ENCODE measurements at places on chromosomes 13 and 19.

GRCh38 chr19:7489609-7490044 lies 792 bp upstream of the PEX11G start:
- no peak for DNase-seq

- DNase-seq: peak; percentile 92
Observed at GRCh38 chr19:6459262-6460098, at the start of gene SLC25A23. SLC25A23 (minus strand) TSS chr19:6459792; CDS start chr19:6459628, 164 bp downstream.

DNA sequence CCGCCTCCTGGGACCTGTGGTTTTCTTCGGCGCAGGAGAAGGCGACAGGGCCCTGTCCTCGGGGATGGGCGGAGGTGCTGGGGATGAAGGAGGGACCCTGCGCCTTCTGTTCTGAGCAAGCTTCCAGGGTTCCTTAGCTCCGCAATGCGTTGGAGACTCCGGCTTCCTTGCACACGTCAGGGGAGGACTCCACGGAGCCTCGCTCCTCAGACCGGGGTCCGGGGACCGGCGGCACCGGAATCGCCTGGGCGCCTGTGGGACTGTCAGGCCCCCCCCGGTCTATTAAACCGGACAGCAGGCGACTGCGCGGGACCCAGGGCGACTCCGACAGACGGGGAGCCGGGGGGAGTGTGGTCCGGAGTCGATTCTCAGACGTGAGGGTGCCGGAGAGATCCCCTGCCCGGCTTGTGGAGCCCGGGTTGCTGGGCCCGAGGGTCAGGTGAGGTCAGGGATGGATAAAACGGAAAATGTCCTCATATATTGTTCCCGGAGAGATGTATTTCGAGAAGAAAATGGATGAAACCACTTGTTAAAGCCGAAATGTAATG lies 227.4 kb downstream of the TEX29 start:
- no peak for DNase-seq

- no peak for DNase-seq
Observed at GRCh38 chr13:48652851-48653471, 768 bp upstream of the CYSLTR2 start.

GRCh38 chr19:1009041-1009980 lies 9.1 kb downstream of the GRIN3B start:
- DNase-seq: no peak

DNA sequence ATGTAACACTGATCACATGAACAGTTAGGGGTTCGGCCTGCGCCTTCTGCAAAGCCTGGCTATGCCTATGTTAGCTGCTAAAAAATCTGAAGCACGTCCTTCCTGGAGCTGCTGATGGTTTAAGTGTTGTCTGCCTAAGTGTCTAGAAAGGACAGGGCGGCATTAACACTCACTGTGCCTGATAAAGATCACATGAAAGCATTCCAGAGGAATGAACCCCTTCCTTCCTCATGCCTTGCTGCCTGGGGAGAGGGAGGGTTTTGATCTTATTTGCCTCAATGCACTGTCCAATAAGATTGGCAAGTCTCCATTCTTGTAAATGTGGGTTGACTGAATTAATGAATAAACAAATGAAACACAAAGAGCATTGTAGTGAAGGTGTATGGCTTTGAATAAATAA lies 5.2 kb downstream of the DOCK9 start:
- DNase-seq: no peak

GRCh38 chr13:41621716-41622431 lies 164.5 kb downstream of the RGCC start:
- DNase-seq: no peak

GRCh38 chr19:35085947-35086346 lies 29.7 kb upstream of the FXYD3 start:
- no peak for DNase-seq

DNA sequence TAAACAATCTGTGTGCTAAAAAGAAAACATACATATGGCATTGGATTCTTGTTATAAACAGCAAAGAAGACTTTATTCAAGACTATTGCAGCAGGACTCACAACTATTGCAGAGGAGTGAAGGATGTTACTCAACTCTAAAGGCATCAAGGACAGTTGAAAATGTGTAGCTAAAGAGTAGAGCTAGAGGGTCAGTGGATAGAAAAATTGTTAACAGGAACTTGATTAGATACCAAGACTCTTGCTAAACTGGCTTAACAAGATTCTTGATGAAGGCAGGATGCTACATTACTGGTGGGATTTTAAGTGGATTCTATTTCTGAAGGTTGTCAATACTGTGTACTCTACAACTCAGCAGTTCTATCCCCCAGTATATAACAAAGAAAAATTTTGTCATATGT lies 1183.3 kb downstream of the SLITRK1 start:
- DNase-seq: no peak

DNA sequence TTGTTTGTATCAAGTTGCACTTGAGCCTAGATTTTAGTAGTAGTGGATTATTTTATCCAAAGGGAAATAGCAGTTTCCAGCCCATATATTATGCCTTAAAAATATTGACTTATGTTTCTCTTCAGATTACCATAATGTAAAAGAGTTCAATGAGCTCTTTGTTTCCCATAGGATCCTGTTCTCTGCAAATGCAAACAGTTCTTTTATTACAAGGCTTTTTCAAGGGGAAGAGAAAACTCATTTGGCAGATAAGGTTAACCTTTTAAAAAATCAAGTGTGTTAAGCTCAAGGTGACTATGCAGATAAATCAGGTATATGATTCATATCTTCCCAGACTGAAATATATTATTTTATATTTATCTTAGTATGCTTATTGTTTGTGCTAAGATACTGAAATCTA lies 961.2 kb upstream of the SPRY2 start:
- DNase-seq: no peak

DNA sequence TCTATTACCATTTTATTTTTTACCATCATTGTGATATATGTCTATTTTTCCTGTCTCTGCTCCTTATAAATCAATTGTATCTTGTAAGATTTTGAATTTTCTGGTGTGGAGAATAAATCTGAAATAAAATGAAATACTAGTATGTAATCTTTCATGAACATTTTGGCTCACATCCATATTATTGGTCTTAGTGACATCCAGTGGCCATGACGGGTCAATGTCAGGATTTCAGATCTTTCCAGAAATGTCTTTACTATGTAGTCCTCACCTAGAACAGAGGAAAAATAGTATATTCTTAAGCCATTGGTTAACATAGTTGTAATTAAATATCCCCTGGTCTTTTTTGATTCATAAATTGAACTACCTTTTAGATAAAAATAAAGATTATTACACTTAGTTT lies 109.8 kb upstream of the GPC6 start:
- peak; percentile 56 for DNase-seq

- DNase-seq: peak; percentile 91
Observed at GRCh38 chr19:15265850-15266248, 33.6 kb upstream of the EPHX3 start.

DNA sequence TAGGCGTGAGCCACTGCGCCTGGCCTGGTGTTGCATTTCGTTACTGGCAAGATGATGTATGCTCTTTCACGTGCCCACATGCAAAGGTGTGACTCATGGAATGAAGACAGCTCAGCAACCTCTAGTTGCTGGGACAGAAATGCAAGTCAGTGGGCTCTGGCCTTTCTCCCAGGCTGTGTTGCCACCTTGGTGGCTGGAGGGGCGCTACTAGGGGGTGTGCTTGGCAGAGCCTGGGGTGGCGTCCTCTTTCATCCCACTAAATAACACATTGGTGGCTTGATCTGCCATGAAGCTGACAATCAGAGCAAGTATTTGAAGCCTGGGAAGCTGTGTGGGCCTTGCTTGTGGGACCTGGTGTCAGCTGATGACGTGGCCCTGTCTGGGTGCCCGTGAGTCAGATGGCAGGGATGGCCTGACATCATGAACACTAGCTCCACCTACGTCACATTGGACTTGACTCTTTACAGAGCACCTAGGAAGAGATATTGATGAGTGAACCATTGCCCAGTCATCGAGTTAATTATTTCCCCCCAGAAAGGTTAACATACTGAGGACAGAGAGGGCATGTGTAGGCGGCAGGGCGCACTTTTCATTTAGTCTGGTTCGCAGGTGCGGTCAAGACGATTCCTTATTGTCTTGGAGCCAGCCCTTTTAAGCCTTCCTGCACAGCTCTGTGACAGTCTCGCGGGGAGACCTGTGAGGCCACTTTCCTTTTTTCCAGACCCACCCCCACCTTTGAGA lies 154.2 kb downstream of the TM9SF2 start:
- peak; percentile 3 for DNase-seq

GRCh38 chr19:10928563-10929401 lies at the start of the genes TIMM29 and YIPF2:
TIMM29 (plus strand) TSS chr19:10928811; CDS start chr19:10928823, 12 bp downstream.
YIPF2 (minus strand) TSS chr19:10928639; CDS start chr19:10928410, 229 bp downstream.
- DNase-seq: peak; percentile 99

DNA sequence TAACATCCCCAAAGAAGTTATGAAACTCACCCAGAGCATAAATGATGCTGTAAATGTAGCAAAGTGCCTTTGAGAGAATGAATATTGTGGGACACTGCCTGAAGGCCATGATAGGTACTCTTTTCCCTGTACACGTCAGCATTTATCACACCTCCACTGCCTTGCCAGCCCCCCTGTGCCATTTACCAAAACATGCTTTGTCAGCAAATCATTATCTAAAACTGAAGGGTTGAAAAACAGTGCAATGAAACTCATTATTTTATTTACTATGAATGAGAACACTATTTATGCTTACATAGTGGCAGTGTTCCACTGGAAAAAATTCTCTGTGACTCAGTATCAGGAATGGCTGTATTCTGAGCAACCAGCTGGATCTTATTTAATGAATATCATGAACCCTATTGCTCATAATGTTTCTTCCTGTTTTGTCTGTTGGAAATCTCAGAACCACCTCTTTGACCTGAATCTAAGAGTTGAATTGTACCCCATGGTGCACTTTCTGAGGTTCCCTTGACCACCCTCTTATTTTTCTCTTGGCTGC lies 564.1 kb downstream of the DCT start:
- DNase-seq: no peak

GRCh38 chr19:18445262-18445948 lies 7.5 kb upstream of the ISYNA1 start:
- DNase-seq: no peak

DNA sequence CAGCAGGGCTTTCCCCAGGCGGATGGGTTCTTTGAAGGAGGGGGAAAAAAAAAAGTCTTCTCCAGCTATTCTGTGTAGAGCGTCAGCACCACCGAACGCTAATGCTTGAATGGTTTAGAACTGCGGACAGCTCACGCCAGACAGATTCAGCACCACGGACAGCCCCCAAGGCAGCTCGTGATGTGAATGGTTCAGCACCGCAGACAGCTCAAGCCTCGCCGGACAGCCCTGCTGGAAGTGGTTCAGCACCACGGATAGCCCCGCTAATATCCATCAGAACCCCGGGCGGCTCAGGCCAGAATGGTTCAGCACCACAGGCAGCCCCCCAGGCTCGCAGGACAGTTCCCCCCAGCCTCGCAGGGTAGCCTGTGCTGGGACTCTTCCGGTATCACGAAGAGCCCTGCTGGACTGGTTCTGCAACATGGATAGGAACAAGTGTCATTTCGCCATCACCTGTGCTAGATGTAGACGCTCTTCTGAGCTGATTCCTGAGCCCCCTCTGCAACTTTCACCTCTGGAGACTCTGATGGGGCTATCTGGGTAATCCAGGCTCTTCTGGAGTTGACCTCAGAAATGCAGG lies 4.9 kb upstream of the SMIM17 start:
- peak; percentile 68 for DNase-seq

DNA sequence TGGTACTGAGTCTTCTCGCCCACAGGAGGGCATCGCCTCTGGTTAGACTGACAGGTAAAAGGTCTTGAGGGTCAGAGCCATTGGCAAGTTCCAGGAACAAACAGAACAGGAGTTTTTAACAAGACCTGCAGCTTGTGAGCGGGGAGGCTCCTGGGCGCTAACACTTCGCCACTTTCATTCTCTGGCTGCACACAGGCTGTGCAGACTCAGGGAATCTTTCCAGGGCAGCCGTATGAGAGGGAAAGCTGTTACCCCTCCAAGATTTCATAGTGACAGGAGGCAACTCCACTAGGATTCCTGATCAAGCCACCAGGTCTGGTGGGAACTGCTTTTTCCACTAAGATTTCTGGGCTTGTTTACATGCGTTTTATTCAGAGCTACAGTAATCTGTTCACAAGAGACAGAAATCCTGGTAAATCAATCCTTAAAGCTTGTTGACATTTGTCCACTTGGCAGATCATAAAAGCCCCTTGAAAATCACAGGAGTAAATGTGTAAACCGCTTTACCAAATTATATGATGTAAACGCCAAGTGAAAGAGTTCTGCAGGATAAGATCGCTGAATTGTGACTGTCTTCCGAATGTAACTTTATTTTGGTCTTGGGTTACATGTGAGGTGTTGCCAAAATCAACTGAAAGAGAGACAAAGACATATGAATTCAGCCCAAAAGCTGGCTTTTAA lies 190.6 kb downstream of the MZT1 start:
- DNase-seq: no peak

DNA sequence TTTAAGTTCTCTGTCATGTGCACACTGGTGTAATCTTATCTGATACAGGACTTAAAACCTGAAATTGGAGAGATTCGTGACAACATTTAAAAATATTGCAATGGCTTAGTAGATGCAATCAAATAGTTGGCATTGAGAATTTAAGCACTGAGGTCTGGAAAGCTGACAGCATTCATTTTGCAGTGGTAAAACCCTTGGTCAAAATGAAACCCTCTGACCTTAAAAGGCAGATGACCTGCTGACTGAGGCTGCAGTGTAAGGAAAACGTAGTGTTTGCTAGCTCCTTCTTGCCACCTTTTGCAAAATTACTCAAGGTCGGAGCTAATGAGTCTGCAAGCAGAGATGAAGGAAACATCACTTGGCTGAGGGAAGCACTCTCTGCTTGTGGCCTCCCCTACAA lies 150.6 kb downstream of the KCTD12 start:
- DNase-seq: no peak

GRCh38 chr19:49155820-49156346 lies 687 bp upstream of the HRC start:
- no peak for DNase-seq

DNA sequence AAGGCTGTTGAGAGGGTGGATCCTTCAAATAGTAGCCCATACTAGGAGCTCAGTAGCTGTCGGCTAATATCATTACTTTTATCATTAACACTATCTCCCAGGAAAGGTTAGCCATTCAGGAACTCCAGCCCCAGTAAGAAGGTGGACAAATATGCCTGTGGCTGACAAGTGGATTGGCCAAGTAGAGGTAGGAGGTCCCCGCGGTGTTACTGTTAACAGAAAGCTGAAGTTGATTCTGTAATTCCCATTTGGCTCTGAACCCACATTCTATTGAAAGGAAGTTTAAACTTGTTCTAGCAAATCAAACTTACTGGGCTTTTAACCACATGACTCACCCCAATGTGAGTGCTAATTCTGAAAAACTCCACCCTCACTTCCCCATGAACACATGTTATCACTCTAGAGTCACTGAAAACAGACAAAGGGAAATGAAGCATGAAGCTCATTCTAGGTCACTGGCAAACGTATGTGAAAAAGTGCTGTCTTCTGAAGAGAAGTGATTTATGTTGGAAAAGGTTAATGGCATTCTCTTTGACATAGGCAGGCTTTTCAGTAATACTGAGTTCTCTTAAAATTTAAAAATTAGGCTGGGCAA lies 273.5 kb downstream of the FGF14 start:
- DNase-seq: no peak

GRCh38 chr19:3359015-3359918 lies 7.1 kb upstream of the NFIC start:
- peak; percentile 80 for DNase-seq

All from brain (organoid and tissue), 16 donors.